ENCODE measurements at places on chromosomes 7 and 10. TPM values are rescaled to one million over a fixed set of nuclear protein-coding genes. Genes with fewer than 3 reads are reported as not detected.

Gene ASB13
- 47.7 TPM for total RNA-seq

- DNase-seq: peak; percentile 7
These were observed 95.3 kb downstream of the INSYN2A start for GRCh38 chr10:127100983-127101615.

Gene DRGX
- total RNA-seq: not detected

- DNase-seq: peak; percentile 67
These were observed 659 bp downstream of the OPTN start for GRCh38 chr10:13100349-13101294.

DNA sequence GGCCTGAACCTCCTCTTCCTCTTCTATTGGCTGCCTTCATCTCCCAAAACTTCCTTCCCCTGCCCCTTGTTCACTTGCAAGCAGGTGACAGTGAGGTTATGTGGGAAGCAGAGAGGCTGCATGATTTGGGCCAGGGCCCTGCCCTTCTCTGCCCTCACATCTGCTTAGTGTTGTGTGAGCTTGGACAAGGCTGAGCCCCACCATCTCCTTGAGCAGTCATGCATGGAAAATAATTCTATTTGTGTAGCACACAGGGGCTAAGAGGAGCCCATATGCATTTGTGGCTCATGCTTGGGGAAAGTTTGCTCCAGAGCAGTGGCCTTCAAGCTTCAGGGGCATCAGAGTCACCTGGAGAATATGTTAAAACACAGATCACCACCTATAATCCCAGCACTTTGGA, 26.8 kb upstream of the AQP1 start:
- DNase-seq: no peak

DNA sequence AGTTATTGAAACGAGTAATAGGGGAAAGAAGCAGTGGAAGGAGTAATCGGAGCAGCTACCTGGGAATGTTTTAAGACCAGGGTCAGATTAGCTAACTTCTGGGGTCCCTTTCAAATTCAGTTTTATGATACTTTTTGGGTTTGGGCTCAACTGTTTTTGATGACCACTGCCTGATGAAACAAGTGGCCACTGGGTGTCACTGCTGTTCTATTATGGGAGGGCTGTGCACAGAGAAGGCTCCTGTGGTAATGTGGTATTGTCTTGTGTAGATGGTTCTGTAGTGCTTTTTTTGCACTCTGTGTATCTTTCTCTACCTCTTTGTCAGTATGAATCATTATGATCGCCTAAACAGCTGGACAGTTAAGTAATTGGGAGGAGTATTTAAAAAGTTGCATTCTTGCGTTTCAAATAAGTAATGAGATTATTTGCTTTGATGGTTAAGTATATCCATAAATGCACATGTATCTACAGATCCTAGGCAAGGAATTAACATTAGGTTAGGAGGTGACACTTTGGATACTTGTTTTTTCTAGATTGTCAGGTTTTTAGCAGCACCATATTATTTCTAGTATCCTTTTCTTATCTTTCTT, 128.4 kb downstream of the ABCA13 start:
- DNase-seq: peak; percentile 52

- DNase-seq: no peak
These were observed 12.6 kb downstream of the RGR start for GRCh38 chr10:84257343-84258020.

GRCh38 chr7:141956084-141956483, 9.3 kb upstream of the CLEC5A start:
- DNase-seq: no peak

GRCh38 chr10:99983280-99983988, 26.3 kb downstream of the DNMBP start:
- peak; percentile 47 for DNase-seq

DNA sequence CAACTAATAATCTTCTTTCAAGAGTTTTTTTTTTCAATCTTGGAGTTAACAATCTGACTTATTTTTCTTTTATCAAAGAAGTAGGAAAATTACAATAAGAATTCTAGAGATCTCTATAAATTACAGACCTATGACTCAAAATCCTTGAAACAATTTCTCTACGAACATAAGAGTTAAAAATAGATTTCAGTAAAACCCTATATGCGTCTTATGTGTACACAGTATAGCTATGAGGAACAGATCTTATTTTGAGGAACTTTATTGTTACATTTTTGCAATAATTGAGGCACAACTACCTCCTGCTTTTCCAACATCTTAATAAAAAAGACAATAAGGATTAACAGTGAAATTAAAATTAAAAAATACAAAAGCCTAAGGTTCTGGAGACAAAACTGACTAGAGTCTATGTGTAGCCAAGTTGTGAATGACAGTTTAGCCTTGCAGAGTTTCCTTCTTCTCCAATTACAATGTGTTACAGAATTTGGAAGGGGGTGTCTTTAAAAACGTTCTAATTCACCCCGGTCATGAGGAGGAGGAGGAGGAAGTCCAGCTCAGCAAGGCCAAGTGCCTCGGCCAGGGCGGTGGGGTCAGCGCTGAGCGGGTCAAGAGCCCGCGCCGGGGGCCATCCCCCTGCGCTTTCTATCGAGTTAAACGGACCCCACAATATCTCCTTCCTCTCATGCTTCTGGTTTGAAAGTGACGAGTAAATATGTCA, 40.5 kb downstream of the AMZ1 start:
- DNase-seq: no peak

Gene AUTS2
- total RNA-seq: 33.8 TPM

- DNase-seq: no peak
These were observed 31.8 kb downstream of the AP3M1 start for GRCh38 chr10:74118804-74119203.

GRCh38 chr7:132130497-132130896, 445.8 kb downstream of the PLXNA4 start:
- no peak for DNase-seq

DNA sequence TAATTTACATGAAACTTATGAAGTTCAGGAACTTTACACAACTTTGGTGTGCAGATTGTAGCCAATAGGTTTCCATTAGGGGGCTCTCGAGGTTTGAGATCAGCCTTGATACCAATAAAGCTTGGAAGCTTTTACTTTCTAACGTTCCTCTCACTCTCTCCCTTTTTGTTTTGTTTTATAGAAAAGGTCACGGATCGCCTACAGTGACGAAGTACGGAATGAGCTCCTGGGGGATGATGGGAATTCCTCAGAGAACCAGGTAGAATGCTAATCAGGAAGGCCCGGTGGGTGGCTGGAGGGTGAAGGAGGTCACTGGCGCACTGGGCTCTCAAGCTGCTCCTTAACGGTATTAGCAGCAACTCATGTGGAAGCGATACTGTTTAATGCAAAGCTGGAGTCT, 79.9 kb downstream of the VTI1A start:
- DNase-seq: peak; percentile 45

GRCh38 chr10:25017154-25017590, 760 bp downstream of the THNSL1 start:
- peak; percentile 55 for DNase-seq

DNA sequence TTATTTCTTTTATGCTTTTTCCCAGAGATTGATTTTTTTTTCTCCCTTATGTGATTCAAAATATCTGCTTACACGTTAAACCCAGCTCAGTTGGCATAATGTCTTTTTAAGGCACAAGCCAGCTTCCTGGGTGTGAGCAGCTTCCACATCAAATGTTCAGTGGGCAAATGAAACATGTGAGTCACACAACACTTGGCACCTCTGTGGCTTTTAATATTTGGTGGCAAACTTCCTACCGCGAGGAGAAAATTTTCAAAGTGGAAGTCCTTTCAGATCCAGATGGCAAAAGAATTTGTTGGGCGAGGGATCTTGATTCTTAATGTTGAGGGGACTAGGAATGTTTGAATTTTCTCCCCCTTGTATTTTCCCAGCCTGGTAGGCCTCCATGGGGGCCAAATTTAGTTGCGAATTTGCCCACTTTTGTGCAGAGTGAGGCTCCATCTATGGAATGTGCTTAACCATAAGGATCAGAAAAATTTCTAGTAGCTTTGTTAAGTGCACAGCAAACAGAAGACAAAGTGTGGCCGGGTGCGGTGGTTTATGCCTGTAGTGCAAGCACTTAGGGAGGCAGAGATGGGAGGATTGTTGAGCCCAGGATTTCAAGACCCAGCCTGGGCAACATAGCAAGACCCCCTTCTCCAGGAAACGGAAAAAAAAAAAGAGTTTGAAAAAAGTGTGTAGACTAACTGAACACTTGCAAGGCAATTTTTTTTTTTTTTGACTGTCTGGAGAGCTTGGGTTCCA, 31.0 kb downstream of the CUX1 start:
- no peak for DNase-seq

Gene RPP30
- total RNA-seq: 26.5 TPM

Gene OIT3
- not detected for total RNA-seq

GRCh38 chr7:50480797-50481196, 30.6 kb upstream of the FIGNL1 start:
- DNase-seq: no peak

GRCh38 chr7:144524271-144524670, 120.8 kb upstream of the NOBOX start:
- DNase-seq: no peak

Gene FAM25A
- total RNA-seq: not detected
